ENCODE measurements at places on chromosomes 3 and 15.

DNA sequence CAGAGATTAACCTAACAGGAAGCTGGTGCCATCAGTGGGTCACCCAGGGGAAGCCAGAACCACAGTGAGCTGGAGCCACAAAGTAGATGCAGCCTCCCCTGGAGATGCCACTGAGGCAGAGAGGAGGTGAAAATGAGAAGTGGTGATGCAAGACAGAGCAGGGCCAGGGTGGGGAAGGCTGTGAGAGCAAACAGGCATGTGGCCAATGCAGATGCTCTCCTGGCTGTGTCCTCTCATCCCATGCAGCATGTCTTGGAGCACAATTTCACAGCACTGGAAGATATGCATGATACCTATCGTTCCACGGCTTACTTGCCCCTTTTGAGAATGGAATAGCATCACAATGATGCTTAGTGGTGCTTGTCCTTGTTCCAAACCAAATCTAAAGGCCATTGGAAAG lies 126.3 kb downstream of the ABHD5 start:
- DNase-seq, result no peak

GRCh38 chr15:81323559-81323943 lies 390 bp downstream of the STARD5 start:
- DNase-seq, result no peak

DNA sequence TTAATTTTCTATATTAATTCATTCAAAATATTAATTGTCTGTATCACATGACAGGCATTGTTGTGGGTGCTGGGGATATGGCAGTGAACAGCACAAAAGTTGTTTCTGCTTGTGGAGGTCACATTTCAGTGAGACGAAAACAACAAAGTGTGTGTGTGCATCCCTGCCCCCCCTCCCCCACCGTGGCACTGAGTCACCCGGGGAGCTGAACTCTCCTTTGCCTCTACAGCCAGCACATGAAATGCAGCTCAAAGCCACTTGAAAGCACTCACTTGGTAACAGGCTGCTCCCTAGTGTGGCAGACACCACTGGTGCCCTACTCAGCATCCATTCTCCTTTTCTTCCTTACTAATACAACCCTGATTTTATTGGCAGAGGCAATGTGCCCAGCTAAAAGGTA lies 16.9 kb upstream of the SCAMP5 start:
- no peak for DNase-seq

DNA sequence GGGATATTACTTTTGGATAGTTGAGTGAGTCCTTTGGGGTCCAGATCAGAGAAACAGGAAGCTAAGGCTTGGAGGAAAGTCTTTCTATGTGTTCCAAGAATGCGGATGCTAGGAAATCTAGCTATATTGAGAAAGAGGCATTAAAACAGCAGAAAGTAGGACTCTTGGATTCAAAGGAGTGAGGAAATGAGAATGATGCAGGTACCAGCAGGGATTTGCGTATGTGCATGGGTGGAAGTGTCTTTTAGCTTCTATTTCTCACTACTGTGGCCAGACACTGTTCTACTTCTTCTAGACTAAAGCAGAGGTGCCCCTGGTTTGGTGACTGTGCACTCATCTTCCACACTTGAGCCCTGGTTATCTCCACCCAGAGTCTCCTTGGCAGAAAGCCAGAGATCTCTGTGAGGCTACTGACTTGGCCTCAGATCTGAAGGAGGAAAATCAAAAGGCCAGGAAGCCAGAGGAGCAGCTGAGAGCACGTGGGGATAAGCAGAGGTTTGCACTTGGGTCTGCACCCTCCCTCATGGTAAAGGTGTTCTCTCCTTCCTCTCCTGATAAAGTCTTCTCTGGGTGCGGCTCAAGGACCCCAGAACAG lies 44.3 kb downstream of the ATP2B2 start:
- no peak for DNase-seq

DNA sequence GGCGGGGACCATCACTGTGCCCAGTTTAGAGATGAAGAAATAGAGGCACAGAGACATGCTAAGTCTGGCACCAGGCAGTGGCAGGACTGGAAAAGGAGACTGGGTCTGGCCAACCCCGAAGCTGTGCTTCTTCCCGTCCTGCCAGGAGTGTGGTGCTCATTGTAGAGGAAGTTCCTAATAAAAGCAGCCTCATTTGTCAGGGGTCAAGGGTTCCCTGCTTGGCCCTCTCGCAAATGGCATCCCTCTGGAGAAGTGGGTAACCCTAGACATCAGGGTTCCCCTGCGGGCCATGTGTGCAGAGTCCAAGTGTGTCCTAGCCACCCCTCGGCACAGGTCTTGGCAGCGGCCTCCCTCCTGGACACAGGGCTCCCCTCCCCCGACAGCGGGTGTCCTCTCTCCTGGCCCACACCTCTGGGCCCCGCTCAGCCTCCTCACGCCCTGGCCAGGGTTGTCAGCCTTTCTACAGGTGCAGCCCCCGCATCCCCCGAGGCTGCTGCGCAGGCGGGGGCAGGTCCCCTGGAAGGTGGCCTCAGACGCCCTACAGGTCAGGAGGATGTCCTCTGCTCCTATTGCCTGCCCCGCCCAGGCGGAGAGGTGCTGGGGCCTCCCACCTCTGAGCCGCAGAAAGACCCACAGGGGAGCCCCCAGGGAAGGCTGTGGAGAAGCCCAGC lies 61.8 kb upstream of the PRR20G start:
- DNase-seq, result no peak

DNA sequence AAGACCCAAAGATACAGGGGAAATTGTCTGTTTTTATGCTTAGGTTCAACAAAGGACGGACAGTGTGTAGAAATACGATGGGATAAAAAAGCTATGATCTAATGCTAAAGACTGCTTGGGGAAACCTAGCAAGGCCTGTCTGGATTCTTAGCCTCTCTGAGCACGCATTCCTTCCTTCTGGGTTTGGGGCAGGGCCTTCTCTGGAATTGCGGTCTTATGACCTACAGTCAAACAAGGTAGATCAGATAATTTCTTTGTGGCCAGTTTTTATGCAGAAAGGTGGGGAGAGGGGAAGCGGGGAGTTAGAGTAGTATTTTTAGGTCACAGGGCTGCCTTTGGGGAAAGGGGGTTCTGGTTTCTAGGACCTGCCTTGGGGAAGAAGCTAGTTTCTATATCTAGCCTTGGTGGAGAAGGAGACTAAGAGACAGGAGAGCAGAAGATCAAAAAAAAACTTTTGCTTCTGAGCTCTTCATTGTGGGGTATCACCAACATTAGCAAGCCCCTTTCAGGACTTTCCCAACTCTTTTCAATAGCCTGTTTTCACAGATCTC lies 39.1 kb upstream of the LIPC start:
- no peak for DNase-seq

DNA sequence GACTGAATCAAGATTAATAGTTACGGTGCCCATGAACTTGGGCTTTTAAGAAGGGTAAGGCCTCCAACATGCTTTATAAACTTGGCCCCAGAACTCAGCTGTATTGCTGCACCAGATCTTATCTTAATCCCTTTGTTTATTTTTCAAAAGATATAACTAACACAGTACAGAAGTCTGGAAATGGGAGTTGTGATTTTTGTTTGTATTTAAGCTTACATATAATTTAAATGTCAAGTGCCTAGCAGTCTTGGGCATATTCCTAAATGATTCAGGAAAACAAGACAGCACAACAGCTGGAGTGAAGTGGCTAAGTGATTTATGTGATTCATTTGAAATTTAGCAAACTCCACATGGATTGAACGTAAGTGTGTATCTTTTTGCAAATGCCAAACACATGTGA lies 56.2 kb downstream of the NBEAL2 start:
- no peak for DNase-seq

DNA sequence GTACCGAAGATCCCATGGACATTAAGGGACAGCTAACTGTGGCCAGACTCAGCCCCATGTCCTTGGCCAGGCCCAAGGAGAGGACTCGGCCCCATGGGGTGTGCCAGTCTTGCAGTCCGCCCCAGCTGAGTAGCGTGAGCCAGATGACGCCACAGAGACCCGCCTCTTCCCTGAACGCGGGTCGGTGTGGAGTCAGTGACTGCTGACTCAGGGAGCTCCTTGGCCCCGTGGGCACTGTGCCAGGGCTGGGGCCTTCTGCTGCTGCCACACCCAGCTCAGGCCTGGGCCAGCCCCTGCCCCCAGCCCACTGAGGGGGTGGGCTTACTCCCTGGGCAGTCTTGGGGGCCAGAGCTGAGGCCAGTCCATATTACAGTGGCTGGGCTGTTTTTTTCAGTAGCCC lies 52.8 kb downstream of the PLXNA1 start:
- DNase-seq, result no peak

DNA sequence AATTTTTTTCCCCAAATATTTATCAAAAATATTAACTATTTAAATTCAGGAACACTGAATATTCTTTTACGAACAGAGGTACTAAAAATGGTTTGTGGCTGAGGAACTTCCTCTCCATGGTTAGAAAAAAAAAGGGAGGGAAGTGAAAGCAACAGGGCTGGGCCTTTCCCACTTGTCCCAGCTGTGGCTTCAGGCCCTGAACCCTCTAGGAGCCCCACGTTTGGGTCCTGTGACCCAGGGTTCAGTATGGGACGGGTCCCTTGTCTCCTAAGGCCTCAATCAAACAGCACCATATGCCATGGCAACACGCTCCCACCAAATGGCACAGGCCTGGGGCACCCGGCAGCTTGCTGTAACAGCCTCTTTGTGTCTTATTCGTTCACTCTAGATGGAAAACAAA lies 32.4 kb downstream of the POC1A start:
- DNase-seq, result no peak
